Kidney tubule cell (primary cell): ENCODE measurements at places on chromosomes 1 and 21.

- DNase-seq = no peak
Measured at GRCh38 chr1:178354816-178355215, 141.9 kb downstream of the CLEC20A start.

GRCh38 chr1:46081206-46081605 is 51.2 kb downstream of the PIK3R3 start:
- DNase-seq = no peak

DNA sequence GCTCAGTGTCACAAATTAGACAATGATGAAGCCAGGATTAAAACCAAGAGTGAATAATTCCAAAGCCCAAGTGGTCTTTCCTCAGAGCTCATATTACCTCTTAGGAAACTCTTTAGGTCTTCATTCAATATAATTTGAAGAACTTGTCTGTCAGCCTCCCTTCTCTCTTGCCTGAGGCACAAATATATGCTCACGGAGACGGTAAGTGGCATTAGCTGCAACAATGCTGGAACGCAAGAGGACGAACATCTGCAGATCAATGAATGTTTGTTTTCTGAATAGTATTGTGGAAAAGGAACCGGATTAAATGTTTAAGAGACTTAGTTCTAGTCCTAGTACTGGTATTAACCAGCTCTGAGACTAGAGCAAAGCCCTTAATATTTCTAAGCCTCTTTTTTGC is 39.7 kb upstream of the LYST start:
- no peak for DNase-seq

- no peak for DNase-seq
Measured at GRCh38 chr1:31366796-31367195, 6.1 kb downstream of the FABP3 start.
